D341Med (cell line): ENCODE measurements at places on chromosomes 7 and 10.
A peak's percentile ranks its signal among the peaks of the same experiment; 100 is the strongest.

- DNase-seq = no peak
These were observed 15.6 kb downstream of the SNX10 start for GRCh38 chr7:26307226-26307625.

DNA sequence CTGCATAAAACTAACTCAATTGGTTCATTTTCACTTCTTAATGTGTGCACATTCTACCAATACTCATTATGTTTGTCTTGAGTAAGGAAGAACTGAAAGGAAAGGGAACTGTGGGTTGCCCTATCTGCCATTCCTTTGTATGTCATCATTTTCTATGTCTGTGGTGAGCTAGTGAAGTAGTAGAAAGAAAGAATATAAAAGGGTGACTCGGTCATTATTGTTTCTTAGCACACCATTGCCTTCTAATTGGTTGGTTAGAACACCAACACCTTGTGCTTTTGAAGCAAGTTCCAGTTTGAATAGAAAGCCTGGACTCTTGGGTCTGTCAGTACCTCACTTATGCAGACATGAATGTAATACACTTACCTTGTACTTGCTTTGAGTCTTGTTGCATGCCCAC, 64.3 kb upstream of the MDFIC start:
- DNase-seq = no peak

- DNase-seq = no peak
These were observed 153.4 kb upstream of the KLF14 start for GRCh38 chr7:130887182-130887956.

DNA sequence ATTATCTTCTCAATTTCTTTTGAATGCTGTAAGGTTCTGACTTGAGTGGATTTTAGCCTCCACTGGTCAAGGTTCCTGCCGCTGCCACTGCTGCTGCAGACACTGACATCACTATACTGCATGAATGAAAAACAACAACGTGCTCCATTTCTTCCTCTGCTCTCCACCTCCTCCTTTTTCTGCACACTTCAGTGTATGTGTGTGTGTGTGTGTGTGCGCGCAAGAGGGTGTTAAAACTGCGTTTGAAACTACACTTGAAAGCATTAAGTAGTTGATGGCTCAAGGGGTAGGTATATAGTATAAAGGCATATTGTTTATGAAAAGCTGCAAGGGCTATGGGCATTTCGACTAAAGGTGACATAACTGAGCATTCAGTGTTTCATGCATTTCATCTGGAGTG, 3.5 kb downstream of the GLCCI1 start:
- DNase-seq = no peak

DNA sequence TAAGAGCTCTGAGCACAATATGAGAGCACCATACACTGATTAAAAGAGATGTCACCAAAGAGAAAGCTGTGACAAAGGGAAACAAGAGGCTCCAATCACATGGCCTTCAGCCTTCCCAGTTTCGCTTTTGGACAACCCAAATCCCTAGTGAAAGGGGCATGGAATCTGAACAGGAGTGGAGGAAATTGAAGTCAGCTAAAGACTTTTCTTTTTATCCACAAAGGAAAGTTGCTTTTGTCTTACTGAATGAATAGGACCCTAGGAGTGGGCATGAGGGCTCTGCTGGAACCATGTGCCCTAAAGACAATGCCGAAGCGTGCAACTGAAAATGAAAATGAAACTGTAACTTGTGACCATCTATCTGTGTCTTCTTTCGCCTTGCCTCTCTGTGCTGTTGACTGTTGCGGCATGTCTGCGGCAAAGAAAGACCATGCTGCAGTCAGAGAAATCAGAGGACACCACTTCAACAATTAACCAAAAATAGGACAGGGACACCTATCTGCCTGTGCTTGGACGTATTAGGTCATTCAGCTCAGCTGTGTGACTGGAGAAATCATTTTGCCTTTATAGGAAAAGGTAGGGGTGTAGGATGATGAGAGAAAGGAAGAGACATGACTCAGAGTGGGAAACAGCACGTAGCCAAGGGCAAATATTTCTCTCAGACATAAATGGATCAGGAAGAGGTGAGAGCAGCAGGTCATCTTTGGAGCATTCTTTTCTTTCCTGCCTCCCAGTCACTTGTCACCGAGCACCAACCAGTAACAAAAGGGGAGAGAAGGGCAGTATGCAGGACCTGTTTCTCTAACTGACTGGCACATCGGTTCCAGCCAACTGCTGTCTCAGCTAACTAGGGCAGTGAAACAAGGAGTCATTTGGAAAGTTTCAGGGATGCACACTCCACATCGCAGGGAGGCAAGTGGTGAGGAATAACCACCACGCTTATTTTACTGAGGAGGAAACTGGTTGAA, 12.3 kb downstream of the CAV2 start:
- no peak for DNase-seq

DNA sequence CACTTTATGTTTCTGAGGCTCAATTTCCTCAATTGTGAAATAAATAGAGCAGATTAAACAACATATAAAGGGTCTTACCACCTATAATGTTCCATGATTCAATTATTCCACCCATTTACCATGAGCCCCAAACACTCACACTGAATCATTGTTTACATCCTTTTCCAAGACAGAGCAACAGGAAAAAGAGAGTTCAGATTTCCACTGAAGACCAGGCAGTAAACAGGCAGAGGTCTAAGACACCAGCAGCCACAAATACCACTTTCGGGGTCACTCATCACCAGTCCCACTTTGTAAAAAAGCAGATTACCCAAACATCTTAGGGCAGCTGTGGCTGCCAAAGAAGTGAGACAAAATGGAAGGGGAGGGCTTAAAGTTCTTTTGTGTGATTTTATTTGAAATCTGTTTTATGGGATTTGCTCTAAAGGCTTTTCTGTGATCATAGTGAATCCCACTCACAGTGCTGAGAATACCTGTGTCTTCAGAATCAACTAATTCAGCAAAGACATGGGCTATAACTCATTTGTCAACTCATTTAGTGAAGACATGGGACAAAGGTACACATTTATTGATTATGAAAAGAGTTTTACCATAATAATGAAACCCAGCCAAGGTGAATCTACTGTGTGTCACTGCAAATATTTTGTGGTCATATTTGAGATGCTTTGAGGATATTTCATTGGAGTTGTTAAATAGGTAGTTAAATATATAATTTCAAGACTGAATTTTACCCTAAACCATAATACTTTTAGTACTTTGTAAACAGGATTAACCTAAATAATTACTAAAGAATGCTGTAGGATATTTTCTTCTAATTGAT, 24.8 kb upstream of the DLD start:
- DNase-seq = no peak

GRCh38 chr7:155338632-155339320, 41.1 kb downstream of the INSIG1 start:
- no peak for DNase-seq

GRCh38 chr10:71940752-71941151, 23.4 kb upstream of the CHST3 start:
- no peak for DNase-seq

- peak; percentile 78 for DNase-seq
These were observed 618 bp downstream of the KIF5B start for GRCh38 chr10:32055478-32056135.

GRCh38 chr7:36357054-36357453, 32.6 kb upstream of the ANLN start:
- no peak for DNase-seq

DNA sequence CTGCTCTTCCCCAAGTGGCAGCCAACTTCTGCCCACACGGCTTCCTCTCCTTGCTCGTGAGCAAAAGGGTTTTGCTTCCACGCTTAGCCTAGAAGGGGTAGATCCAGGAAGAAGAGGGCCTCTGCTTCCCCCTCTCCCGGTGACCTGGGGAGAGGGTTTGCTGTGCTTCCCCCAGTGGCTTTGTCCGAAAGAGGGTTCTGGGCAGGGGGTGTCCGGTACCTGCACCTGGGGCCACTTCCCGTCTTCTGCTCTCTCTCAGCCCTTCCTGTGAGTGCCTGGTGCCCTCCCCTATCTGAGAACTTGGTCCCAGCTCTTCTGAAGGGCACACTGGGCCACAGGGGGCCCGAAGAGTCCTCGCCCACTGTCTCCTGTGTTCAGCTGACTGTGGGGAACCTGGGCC, 11.3 kb downstream of the JAKMIP3 start:
- no peak for DNase-seq

- no peak for DNase-seq
These were observed 19.3 kb upstream of the ING3 start for GRCh38 chr7:120931243-120931642.

DNA sequence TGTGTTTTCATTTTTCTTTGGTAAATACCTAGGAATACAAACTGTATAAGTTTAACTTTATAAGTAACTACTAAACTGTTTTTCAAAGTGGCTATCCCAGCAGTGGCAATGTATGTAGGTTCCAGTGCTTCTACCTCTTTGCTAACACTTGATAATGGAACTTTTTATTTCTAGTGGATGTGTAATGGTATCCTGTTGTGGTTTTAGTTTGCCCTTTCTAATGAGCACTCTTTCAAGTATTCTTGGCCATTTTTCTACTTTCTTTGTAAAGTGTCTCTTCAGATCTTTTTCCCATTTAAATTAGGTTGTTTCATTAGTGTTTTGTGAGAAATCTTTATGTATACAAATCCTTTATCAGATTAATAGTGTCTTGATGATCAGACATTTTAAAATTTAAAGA, 4.6 kb downstream of the KIF20B start:
- DNase-seq = no peak

DNA sequence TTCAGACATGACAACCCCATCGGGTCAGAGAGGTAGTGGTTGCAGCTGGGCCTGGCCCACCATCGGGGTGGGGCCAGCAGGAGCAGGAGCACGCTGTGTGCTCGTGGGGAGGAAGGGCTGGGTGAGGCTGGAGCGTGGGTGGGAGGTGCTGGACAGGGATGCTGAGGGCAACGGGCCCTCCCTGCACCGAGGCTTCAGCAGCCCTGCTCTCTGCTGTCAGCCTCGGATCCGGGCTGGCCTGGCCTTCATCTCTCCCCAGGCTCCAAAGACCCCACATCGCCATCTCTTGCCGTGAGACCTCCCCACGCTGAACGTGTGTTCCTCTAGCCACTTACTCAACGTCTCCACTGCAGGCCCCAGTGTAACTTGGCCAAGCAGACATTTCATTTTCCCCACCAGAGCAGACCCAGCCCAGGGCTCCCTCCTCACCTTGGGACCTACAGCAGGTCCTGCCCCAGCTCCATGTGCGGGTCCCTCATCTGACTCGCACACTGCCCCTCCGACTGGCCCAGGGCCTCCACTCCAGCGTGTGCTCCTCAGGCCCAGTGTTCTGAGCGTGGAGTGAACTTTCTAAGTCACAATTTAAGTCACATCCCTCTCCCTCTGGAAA, 462.4 kb downstream of the DNAJB6 start:
- DNase-seq = no peak

DNA sequence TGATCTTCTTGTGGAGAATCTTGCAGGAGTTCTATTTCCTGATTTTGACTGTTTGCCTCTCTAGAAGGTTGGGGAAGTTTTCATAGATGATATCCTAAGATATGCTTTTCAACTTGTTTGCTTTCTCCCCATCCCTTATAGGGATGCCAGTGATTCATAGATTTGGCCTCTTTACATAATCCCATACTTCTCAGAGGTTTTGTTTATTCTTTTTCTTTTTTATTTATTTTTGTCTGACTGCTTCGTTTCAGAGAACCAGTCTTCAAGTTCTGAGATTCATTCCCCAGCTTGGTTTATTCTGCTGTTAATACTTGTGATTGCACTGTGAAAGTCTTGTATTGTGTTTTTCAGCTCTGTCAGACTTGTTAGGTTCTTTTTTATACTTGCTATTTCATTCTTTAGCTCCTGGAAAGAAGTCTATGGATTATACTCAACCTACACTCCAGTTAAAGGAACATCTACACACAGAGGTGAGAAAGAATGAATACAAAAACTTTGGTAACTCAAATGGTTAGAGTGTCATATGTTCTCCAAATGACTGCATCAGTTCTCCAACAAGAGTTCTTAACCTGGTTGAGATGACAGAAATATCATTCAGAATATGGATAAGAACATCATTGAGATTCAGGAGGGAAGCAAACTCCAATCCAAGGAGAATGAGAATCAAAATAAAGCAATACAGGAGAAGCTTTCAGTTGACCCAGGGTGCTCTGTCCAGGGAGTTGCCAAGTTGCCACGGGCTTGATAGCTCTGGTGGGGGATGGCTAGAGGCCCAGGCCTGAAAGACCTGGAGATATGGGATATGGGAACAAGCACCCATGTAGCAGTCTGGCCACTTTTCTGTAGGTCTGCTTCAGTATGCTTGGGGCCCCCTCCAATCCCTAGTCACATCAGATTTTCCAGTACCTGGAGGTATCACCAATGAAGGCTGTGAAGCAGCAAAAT, 150.3 kb downstream of the AHR start:
- DNase-seq = no peak

- DNase-seq = no peak
These were observed 19.6 kb upstream of the CHST15 start for GRCh38 chr10:124112891-124113580.

GRCh38 chr10:75095631-75096030, 15.8 kb upstream of the SAMD8 start:
- no peak for DNase-seq

DNA sequence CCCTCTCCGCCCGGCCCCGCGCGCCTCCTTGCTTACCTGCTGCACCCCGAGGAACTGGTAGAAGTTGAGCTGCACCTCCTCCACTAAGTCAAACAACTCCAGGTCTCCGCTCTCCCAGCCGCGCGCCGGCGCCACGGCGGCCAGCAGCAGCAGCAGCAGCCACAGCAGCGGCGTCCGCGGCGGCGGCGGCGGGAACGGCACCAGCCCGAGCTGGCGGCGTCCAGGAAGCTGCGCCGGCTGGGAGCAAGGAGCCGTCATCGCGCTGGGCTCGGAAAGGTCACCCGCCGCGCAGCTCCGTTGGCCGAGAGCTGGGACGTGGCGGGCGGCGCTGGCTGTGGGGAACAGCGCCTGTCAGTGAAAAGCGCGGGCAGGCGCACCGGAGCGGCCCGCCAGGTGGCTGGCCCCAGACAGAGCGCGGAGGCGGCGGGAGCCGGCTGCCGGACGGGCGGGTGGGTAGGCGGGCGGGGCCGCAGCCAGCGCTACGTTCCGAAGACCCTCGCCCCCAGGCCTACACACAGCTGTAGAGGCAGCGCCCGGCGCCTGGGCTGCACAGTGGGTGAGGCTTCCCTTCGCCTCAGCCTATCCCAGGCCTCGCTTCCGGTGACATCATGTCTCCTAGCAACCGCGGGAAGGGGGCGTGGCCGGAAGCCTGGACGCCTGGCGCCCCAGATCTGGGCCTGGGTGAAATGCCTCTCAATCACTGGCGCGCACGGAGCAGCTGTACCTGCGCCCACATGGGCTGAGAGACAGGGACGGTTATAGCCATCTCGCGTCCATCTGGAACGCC, at the start of gene DNAJC1:
TSS of gene DNAJC1 (minus strand) at position 554 of the 787 bp plus-strand sequence. CDS start at position 258, 296 bp downstream.
- peak; percentile 98 for DNase-seq

GRCh38 chr7:91140982-91141381, 123.3 kb upstream of the FZD1 start:
- DNase-seq = no peak

- no peak for DNase-seq
These were observed 35.5 kb upstream of the DGKI start for GRCh38 chr7:137882261-137882668.

- no peak for DNase-seq
These were observed 10.3 kb upstream of the HSPB1 start for GRCh38 chr7:76292213-76292573.
